ENCODE measurements at places on chromosomes 5 and 9.

GRCh38 chr5:44665101-44665701 is 143.5 kb upstream of the MRPS30 start:
- DNase-seq: no peak

- no peak for DNase-seq
Measured at GRCh38 chr9:97840521-97840920, 12.5 kb upstream of the FOXE1 start.

DNA sequence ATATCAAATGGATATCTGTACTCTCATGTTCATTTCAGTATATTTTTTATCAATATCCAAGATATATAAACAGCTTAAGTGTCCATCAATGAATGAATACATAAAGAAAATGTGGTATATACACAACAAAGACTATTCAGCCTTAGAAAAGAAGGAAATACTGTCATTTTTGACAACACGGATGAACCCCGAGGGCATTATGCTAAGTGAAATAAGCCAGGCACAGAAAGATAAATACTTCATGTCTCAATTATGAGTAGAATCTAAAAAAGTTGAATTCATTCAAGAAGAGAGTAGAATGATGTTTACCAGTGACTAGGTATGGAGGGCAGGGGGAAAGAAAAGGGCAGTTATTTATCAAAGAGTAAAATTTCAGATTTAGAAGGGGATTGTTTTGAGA is 949.8 kb upstream of the TYRP1 start:
- no peak for DNase-seq

DNA sequence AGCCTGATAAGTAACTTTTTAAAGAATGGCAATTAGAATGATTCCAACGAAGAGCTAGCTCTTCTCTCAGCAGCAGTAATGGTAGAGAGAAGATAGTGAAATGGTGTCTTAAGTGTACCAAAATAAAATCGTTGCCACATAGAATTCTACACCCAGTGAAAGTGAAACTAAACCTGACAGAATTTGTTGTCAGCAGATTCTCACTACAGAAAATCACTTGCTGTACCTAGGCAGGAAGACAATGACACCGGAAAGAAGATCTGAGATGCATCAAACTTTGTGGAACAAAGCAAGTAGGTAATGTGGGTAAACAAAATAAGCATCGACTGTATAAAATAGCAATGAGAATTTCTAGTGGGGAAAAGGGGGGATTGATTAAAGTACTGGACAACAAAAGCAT is 20.7 kb upstream of the EBF1 start:
- DNase-seq: no peak

- no peak for DNase-seq
Measured at GRCh38 chr9:76296561-76297310, 97.5 kb downstream of the RFK start.

- DNase-seq: no peak
Measured at GRCh38 chr5:169788168-169788567, 151.1 kb downstream of the DOCK2 start.
